ENCODE measurements at places on chromosomes 1 and 21. TPM values are rescaled to one million over a fixed set of nuclear protein-coding genes. Genes with fewer than 3 reads are reported as not detected.

LCE3E gene
- not detected for polyA plus RNA-seq

BGLAP gene
- polyA plus RNA-seq, result 7.5 TPM

TUFT1 gene
- polyA plus RNA-seq, result 11.0 TPM

HSD11B1 gene
- polyA plus RNA-seq, result 0.22 TPM

LYPLA2 gene
- 81.1 TPM for polyA plus RNA-seq

LCE1D gene
- polyA plus RNA-seq, result not detected

FAM72C gene
- polyA plus RNA-seq, result 4.4 TPM

BTBD8 gene
- 5.9 TPM for polyA plus RNA-seq

ADAM15 gene
- 36.7 TPM for polyA plus RNA-seq

DNA sequence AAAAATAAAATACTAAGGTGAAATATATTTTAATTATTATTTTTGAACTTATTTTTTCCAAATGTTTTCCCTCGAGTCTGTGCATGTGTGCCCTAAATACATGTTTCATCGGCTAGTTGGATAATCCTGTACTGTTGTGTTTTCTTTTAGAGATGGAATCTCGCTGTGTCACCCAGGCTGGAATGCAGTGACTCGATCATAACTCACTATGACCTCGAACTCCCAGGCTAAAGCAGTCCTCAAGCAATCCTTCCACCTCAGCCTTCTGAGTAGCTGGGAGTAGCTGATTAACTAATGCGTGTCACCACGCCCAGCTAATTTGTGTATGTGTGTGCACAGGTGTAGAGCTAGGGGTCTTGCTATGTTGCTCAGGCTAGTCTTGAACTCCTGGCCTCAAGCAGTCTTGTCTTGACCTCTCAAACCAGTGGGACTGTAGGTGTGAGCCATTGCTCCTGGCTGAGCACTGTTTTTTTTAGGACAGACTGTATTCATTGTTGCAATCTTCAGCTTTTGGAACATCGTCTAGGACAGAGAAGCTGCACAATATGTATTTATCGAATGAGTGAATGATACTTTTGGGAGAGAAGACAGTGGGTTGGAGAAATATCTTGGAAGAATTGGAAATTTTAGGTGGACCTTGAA, 4.8 kb upstream of the TMCO1 start:
- DNase-seq, result no peak

DNA sequence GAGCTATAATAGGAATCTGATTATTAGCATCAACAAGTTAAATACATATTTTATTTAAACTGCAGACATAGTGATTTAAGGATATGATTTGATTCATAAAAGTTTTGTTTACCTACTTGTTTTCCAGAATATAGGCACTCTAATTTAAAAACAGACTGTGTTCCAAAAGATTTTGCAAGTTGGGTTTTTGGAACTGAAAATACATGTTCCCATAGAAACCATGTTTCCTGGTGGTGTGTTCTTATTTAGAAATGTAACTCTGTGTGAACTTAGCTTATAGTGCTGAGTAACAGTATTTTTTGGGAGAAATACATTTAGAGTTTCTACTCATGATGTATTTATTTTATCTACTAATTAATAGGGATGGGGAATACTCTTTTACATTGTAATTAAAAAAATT, 21.8 kb downstream of the USP25 start:
- no peak for DNase-seq

- no peak for DNase-seq
These were observed 66.1 kb upstream of the PTGFR start for GRCh38 chr1:78424720-78425119.

GRCh38 chr1:76336931-76337371, 262.4 kb downstream of the ST6GALNAC3 start:
- no peak for DNase-seq

DNA sequence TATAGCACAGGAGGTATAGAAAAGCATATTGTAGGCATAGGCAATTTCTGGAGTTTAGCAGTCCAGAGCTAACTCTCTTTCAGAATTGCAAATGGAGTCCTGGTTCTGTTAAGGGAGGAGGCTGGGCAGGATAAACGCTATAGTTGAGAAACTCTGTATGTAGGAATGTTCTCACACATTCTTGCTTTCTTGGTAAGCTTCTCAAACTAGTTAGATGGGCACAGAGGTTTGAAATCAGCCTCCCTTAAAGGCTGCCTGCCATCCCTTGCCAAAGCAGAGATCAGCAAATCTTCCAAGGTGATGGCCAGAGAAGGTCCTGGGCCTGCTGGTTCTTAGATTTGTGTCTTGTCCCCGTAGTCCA, 42.9 kb upstream of the TADA1 start:
- no peak for DNase-seq

- DNase-seq, result no peak
These were observed 1.2 kb downstream of the LBR start for GRCh38 chr1:225426395-225427234.

DNA sequence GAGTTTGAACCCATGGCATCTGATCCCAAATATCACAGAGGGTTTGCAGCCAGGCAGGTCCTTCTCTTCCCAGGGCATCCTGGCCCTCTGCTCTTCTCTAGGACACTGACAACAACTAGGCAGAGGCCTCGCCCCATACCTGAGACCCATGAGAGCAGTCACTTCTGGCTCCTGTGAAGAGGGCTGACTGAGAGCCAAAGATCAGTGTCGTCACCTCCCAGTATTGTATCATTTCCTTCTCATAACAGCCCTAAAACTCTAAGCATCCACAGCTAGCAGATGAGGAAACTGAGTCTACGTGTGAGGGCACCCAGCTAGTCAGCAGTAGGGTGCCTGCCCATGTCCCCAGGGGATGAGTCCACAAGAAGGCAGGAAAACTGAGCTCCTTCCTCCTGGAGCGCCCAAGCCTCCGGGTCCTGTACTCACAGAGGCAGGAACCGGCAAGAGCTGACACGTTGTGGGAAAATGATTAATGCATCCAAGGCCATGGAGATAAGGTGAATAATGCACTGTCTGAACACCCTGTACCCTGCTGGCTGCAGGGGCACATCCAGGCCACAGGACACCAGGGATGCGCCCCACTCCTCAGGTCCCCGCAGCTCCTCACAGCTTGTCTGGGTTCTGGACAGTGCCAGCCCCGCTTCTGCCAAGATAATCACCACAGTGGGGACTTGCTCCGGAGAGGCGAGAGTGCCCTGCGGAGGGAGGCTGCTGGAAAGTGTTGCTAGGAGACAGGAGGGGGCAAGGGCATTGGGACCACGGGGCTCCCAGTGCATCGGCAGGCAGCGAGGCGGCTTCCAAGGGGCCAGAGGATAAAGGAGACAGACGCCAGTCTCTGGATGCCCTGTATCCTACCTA, 340.0 kb downstream of the NPHP4 start:
- no peak for DNase-seq

DNA sequence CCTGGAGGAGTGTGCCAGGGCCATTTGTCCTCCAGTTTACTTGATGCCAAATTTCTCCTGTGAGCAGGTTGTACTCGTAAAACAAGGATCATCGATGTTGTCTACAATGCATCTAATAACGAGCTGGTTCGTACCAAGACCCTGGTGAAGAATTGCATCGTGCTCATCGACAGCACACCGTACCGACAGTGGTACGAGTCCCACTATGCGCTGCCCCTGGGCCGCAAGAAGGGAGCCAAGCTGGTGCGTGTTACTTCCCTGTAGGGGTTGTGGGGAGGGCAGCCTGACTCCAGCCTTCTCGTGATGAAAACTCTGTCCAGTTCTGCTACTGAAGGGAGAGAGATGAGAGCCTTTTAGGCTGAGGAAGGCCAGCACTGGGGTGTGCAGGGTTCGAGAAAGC, 2.2 kb downstream of the RPS8 start:
- DNase-seq, result no peak

- no peak for DNase-seq
These were observed 11.5 kb upstream of the PLA2G5 start for GRCh38 chr1:20058531-20058930.

- no peak for DNase-seq
These were observed 12.3 kb downstream of the SLC19A1 start for GRCh38 chr21:45529785-45530422.

- DNase-seq, result no peak
These were observed 16.8 kb downstream of the S100A10 start for GRCh38 chr1:151976858-151977257.

DNA sequence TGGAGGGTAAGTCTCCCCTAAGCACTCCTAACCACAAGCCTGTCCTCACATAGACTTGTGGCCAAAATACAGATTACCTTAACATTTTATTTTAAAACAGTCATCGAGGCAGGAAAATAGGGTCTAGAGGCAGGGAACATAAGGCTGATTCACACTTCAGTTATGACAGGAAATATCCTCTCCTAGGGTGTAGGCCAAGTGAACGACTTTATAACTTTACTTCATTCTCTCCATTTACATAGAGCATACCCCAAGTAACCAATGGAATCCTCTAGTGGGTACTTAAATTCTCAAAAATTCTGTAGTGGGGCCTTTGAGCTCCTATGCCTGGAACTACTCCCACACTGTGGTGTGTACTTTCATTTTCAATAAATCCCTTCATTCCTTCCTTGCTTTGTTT, 113.0 kb downstream of the WDR3 start:
- no peak for DNase-seq

DNA sequence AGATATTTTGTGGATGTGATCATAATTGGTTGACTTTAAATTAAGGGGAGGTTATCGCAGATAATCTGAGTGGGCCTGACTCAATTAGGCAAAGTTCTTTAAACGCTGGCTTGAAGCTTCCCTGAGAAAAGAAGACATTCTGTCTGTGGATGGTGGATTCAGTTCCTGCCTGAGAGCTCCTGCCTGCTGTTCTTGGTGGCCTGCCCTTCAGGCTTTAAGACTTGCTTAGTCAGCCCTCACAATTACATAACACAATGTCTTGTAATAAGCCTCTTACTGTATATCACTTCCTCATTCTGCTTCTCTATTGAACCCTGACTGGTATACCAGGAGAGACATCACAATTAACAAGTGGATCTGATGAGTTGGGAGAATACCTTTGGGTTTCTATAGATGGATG, 50.2 kb downstream of the KCNJ6 start:
- DNase-seq, result no peak

GRCh38 chr1:178254433-178254832, 160.5 kb downstream of the RASAL2 start:
- DNase-seq, result no peak

- no peak for DNase-seq
These were observed 218.1 kb downstream of the ST6GALNAC3 start for GRCh38 chr1:76292418-76293184.

- no peak for DNase-seq
These were observed 9.2 kb upstream of the NGF start for GRCh38 chr1:115347282-115347681.

DNA sequence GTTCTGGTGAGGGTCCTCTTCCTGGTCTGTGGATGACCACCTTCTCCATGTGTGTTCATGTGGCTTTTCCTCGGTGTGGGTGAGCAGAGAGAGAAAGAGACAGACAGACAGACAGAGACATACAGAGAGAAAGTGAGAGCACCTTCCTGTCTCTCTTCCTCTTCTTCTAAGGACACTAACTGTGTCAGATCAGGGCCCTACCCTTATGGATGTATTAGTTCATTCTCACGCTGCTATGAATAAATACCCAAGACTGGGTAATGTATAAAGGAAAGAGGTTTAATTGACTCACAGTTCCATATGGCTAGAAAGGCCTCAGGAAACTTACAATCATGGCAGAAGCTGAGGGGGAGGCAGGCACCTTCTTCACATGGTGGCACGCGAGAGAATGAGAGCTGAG, 131.5 kb upstream of the ZNF648 start:
- DNase-seq, result no peak

GRCh38 chr1:14083706-14084105, 383.7 kb downstream of the PRDM2 start:
- DNase-seq, result no peak

DNA sequence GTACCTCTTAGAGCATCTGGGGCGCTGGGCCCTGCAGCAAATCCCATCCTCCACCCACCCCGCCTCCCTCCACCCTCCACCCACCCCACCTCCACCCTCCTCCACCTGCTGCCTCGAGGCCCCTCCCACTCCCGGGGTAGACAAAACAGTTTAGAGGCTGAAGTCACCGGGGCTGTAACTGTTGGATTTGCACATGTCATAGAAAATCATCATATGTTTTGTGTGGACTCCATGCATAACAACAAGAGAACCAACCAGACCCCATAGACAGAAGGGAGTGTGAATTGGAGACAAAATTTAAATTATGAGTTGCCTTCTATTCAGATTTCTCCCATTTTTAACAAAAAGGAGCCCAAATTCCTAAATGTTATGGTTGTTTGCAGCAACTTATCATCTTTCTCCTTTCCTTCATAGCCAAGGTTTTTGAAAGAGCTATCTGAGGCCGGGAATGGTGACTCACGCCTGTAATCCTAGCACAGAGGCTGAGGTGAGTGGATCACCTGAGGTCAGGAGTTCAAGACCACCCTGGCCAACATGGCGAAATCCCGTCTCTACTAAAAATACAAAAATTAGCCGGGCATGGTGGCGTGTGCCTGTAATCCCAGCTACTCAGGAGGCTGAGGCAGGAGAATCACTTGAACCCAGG, 28.2 kb upstream of the LGALS8 start:
- no peak for DNase-seq

GRCh38 chr1:222995236-222995580, 147.8 kb downstream of the TLR5 start:
- DNase-seq, result no peak

DNA sequence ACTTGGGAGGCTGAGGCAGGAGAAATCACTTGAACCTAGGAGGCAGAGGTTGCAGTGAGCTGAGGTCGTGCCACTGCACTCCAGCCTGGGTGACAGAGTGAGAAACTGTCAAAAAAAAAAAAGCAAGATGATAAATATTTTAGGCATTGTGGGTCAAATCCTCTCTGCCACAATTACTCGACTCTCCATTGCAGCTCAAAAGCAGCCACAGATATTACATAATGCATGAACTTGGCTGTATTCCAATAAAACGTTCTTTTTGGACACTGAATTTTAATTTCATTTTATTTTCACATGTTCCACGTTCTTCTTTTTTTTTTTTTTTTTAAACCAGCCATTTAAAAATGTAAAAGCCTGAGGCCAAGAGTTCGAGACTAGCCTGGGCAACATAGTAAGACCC, 69.4 kb downstream of the TCP10L start:
- no peak for DNase-seq

DNA sequence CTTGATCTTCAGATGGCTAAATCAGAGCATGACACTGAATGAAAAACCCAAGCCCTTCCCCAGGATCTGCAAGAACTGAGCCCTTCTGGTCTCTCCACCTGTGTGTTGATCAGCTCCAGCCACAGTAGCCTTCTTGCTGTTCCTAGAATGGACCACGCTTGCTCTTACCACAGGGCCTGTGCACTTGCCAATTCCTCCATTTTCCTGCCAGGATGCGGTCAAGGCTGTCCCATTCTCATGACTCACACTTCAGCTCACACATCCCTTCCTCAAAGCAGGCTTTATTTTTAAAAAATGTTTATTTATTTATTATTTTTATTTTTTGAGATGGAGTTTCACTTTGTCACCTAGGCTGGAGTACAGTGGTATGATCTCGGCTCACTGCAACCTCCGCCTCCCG, 43.6 kb upstream of the GRHL3 start:
- no peak for DNase-seq

DNA sequence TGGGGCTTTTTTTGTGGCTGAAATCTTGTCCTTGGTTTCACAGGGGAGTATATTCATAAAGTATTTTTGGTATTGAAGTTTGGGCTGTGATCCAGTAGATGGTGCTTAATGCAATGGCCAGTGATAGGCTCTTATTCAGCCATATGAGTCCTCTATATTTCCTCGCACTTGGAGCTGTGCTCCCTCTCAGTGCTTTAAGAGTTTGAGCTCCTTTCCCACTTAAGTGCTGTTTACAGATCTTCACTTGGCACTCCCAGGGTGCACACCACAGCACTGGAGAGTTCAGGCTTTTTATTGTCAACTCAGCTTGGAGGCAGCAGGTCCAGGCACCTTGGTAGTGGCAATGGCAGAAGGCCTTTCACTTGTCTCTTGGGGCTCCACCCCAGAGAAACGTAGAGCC, 54.9 kb downstream of the DRAM2 start:
- DNase-seq, result no peak
